ENCODE measurements at places on chromosomes 11 and 22.

GRCh38 chr11:58923300-58923788 lies 15.9 kb upstream of the GLYATL1 start:
- no peak for DNase-seq

- DNase-seq: no peak
Observed at GRCh38 chr11:78403781-78404180, 13.8 kb downstream of the GAB2 start.

GRCh38 chr11:132579136-132579535 lies 953.2 kb downstream of the OPCML start:
- DNase-seq: no peak

GRCh38 chr22:17410576-17410975 lies 41.3 kb downstream of the CECR2 start:
- no peak for DNase-seq

GRCh38 chr22:44965171-44965570 lies 44.6 kb downstream of the PHF21B start:
- no peak for DNase-seq

- no peak for DNase-seq
Observed at GRCh38 chr11:14634813-14635212, 8.8 kb upstream of the PDE3B start.

- no peak for DNase-seq
Observed at GRCh38 chr22:26650722-26651421, 6.5 kb upstream of the MIAT start.

DNA sequence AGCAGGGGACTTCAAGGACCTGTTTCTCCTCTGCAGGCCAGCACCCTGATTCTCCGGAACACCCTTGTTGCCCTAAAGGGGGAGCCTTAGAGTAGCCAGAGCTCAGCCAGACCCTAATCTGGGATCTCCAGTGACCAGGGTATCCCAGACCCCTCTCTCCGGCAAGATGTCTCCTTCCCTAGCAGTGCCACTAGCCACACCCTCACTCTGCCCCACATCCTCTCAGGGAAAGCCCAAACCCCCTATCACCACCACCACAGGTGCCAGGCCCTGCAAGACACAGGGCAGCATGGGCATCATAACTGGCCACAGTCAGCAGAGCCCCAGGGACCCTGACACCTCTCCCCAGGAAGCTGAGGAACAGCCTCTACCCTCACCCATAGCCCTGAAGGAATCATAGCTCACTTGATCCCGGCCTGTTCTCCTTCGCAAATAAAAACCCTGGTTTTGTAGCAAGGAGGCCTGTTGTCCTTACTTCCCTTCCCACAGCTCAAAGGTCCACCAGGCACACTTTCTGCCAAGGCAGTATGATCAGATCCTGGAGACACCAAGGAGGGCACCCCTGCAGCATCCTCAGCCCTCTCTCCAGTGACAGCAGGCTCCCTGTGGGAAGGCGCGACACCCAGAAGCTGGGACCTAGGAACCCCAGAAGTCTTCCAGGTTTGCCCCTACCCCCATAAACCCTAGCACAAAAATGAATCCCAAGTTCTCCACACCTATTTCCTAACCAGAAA lies 4.6 kb downstream of the CFL1 start:
- no peak for DNase-seq

Measured in iPS DF 19.7 (cell line).